ENCODE measurements at places on chromosomes 3 and 15.

- DNase-seq, result no peak
These were observed 13.8 kb upstream of the CAPN3 start for GRCh38 chr15:42345504-42345903.

DNA sequence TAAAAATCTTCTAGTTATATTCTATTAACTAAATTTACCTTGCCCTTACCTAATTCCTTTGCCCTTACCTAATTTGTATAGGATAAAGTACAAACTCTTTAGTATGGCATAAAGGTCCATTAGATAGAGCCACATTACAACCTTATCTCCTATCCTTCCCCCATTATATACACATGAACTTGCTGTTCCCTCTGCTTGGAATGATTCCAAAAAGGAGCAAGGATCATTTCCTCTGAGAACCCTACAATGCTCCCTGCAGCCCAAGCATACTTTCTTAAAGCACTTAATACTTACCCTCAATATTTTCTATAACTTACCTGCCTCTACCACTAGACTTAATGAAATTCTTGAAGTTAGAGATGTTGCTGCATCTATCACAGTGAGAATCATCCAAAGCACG lies 118.9 kb upstream of the CCDC54 start:
- DNase-seq, result no peak

GRCh38 chr3:52077925-52078324 lies 21.6 kb upstream of the DUSP7 start:
- DNase-seq, result no peak

DNA sequence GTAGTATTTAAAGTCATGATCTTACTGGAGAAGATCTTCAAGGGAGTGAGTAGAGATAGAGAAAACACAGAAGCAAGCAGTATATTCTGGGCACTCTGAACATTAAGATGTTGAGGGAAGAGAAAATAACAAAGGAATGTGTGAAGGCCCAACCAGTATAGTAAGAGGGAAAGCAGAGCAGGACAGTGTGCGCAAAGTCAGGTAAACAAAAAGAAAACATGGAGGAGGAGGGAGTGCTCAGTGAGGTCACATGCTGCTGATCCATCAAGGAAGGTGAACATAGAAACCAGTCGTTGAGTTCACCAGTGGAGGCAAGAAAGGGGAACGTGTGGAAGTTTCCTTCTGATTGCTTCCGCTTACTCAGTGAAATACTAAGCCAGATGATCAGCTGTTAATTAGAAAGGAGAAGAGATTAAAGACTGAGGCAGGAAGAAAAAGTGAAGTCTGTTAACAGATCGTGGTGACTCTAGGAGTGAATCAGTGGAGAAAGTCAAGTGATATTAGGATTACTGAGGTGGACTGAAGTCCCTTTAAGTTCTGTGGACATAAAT lies 47.2 kb downstream of the OPA1 start:
- no peak for DNase-seq

GRCh38 chr3:155097009-155097349 lies 16.9 kb downstream of the MME start:
- DNase-seq, result no peak

DNA sequence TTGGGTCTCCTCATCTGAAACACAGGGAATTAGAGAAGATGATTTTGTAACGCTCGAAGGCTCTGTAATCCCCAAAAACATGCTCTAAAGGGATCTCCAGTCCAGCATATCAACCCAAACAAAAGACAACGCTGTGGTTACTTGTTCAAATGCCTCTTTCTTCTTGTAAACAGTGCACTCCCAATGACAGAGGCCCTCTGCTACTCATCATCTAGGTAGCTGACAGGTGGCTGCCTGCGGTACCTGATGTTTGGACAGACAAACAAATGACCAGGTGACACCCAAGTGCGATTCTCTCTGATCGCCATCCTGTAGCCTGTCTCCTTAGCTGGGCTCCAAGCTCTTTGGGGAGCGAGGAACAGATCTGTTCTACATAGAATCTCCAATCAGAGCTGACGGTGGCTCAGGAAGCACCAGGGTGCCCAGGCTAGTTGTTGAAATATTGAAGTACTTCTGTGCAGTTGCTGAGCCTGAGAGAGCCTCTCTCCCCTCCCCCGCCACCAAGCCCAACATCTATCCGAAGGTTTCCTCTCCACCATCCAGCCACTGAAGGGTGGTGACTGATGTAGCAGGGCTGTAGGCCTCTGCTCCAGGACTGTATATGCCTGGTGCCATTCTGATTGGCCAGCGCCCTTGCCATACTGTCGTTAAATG lies 238.7 kb downstream of the XXYLT1 start:
- DNase-seq, result no peak

DNA sequence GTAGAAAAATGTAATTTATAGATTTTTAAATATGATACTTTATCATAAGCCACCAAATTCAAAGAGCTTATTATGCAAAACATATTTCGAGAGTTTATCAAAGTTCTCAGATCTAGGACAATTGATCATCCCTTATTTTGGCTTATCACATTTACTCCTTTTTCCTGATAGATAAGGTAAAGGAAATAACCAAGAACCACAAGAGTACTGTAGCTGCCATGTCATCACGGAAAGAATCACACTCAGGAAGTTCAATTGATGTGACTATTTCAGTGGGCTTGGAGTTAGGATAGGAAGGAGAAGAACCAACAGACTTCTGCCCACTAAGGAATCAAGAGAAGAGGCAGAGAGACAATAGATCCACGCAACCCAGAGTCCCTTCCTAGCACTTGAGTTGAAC lies 142.7 kb upstream of the TMCO5A start:
- DNase-seq, result no peak

- DNase-seq, result no peak
These were observed 1.3 kb upstream of the DPP8 start for GRCh38 chr15:65518633-65519285.

GRCh38 chr3:31462050-31462569 lies 70.6 kb upstream of the STT3B start:
- peak; percentile 79 for DNase-seq

DNA sequence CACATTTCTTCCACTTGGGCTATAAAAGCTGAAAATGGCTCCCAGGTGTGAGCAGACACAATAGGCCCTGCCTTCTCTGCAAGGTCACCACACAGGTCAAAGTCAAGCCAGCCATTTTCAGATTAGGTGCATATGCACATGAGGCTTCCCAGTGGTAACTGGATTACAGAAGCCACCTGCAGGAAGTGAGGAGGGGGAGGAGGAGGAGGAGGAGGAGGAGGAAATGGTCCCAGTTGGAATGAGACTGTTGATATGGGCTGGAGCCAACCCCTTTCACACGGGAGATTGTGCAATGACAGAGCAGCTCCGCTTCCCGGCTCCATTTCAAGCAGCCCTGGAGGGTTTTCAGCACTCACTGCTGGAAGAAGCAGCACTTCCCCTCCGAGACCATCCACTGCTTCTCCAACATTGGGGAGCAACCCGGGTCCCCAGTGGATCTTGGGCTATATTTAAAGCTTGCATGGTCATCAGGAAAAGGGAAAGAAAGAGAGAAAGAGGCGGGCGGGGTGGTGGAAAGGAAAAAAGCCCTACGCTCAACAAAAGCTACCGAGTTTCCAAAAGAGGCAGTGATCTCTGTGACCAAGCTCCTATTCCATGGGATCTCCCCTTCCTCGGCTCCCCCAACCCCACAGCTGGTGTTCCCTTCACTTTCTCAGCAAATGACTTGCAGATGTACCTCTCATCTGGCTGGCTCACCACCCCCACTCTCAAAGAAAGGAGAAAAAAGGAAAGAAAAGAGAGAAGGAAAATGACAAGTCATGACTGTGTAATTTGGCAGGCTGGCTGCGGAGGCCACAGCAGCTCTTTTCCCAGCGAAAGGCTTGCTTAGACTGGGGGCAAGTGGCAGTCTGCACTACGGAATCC lies 58.3 kb downstream of the LRIG1 start:
- DNase-seq, result no peak

DNA sequence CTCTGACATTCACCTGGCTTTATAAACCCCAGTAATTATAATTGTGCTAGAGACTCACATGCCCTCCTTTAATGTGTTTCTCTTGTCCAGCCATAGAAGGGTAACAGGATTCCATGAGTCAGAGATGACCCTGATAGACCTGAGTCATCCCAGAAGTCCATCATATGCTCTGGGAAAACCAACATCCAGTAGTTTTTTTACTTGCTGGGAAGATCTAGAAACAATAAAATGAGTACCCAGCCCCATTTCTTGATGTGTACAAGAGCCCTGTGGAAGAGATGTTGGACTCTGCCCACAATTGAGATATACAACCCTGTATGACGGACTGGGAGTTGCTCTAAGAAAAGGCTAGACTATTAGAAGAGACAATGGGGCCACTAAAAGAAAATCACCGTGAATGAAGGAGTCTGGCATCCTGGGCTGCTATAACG lies 22.4 kb upstream of the THUMPD3 start:
- DNase-seq, result no peak

DNA sequence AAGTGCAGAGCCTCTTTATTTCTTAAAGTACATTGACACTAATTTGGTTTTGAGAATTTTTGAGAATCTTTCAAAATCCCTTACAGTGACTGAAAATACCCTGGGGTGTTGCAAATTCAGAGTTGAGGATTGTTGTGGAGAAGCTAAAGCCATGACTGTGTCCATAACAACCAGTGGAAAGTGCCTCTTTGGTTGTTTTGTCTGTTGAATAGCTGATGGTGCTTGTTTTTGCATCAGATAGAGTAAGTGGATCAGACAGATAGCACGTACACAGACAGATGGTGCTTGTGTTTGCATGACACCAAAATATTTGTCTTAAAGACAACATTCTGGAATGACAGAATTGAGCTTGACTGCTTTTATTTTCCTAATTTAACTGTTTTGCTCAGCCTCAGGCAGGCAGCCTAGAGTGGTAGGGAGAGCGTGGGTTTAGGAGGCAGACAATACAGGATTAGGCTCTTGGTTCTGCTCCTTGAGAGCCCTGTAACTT lies 265.0 kb downstream of the IL20RB start:
- DNase-seq, result no peak

- no peak for DNase-seq
These were observed 217.5 kb downstream of the CHL1 start for GRCh38 chr3:414063-414462.

DNA sequence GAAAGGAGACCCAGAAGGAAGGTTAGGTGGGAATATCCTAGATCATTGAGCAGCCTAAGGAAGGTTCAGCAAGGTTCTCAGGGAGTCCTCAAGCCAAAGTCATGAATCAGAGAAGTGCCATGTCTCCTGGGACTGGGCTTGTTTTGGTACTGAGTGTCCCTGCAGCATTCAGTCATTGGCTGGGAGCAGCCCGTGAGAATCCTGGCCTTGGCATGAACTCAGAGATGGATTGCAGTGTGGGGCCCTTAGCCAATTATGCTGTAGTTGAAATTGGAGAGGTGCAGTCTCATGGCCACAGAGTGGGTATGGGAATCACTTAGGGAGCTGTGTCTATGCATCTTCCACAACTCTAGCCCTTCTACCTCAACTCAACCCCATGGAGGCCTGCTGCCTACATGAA lies 17.0 kb upstream of the PPM1L start:
- no peak for DNase-seq

DNA sequence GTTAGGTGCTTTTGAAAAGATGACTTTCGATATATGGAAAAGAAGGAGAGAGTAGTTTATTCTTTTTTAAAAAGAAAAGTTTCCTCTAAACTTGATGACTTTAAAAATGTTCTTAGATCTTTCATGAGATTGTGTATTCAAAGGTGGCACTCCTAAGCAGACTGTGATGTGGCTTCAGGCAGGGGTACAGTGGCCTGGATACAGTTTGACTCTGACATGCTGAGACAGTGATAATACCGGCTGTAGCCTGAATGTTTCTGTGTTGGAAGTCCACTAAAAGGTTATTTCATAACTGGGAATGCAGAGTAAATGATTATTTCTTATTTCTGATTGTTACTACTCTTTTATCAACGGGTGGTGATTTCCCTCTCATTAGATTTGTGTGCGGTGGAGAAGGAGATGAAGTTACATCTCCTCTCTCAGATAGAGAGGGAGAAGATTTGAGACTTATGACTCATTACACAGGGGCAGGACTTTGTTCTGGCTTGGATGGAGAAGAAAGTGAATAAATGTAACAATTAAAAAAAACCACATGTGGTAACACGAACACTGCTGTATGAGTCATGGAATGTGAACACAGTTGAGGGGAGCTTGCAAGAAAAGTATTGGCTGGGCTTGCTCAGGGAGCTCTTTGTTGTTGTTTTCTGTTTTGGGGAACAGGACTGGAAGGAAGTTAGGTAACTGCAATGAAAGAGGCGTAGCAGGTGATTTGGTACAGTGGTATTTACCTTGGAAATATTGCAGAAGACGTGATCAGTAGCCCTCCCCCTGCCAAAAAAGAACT lies 21.6 kb downstream of the SPTSSB start:
- peak; percentile 73 for DNase-seq

DNA sequence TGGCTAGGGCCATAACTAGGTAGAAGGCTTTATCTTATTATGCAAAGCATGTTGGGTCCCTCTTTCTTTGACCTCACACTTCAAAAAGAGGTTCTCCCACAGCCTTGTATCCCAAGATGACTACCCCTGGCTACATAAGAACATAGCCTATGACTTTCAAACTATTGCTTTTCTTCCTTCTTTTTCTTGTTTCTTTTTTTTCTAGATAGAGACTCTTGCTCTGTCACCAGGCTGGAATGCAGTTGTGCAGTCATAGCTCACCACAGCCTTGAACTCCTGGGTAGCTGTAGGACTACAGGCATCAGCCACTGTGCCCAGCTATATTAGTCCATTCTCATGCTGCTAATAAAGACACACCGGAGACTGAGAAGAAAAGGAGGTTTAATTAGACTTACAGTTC lies 47.2 kb downstream of the DIPK2A start:
- DNase-seq, result no peak

- DNase-seq, result no peak
These were observed 418.7 kb upstream of the CNTN6 start for GRCh38 chr3:674116-674515.

DNA sequence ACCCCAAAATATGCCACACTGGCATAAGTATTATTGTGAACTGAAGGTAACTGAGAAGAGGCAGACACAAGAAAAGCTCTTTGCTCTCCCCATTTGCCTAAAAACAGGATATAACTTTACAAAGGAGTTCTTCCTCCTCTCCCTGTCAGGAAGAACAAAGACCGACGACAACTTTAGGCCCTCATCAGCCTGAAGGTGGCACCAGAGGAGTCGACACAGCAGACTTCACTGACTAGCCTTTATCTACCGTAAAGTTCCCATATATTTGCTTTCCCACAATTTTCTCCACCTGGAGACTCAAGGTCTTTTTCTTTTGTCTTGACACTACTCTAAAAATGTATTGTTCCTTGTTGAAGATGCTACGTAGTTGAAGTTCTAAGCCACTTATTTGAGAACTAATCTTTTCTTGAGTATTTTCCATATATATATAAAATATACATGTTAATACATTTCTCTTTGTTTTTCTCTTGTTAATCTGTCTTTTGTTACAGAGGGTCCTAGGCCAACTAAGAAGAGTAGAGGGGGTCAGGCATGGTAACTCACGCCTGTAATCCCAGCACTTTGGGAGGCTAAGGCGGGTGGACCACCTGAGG lies 16.2 kb upstream of the XIRP1 start:
- peak; percentile 55 for DNase-seq

DNA sequence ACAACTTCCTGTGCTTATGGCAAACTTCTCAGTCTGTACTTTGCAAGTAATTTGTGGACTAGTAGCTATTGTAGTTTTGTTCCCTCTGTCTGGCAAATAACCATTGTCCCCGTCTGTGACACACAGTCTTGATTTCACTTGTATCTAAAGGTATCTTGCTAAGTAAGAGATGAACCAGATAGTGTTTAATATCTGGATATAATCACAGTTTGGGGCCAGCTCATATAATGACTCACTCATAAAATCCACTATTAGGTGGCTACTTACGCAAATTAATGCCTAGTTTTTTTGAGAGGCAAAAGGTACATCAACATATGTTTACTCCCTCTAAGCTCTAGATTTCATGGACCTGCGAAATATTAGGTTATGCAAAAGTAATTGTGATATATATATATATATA lies 30.4 kb downstream of the VGLL3 start:
- no peak for DNase-seq

All from CD4-positive, alpha-beta T cell treated with Interleukin-2 at 100 ng/mL for 4 hours (primary cell).